Fibroblast of pulmonary artery (primary cell): ENCODE measurements at places on chromosomes 4 and X.
A peak's percentile ranks its signal among the peaks of the same experiment; 100 is the strongest.

DNA sequence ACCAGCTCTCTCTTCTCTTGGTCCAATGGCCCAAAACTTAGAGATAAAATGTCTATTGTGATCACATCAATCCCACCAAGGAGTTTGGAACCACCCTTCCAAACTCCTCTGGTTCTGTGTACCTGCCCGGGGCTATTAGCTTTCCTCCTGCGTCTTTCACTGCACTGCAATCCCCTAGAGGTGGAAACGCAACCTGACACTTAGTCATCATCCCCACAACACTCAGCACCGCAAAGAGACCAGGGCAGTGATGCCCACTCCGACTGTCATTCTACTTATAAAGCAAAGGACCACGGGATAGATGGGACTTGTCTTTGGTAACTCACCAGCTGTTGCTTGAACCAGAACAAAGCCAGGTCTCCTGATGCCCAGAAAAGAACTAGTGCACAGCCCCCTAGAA lies 22.0 kb downstream of the AFAP1 start:
- no peak for DNase-seq

DNA sequence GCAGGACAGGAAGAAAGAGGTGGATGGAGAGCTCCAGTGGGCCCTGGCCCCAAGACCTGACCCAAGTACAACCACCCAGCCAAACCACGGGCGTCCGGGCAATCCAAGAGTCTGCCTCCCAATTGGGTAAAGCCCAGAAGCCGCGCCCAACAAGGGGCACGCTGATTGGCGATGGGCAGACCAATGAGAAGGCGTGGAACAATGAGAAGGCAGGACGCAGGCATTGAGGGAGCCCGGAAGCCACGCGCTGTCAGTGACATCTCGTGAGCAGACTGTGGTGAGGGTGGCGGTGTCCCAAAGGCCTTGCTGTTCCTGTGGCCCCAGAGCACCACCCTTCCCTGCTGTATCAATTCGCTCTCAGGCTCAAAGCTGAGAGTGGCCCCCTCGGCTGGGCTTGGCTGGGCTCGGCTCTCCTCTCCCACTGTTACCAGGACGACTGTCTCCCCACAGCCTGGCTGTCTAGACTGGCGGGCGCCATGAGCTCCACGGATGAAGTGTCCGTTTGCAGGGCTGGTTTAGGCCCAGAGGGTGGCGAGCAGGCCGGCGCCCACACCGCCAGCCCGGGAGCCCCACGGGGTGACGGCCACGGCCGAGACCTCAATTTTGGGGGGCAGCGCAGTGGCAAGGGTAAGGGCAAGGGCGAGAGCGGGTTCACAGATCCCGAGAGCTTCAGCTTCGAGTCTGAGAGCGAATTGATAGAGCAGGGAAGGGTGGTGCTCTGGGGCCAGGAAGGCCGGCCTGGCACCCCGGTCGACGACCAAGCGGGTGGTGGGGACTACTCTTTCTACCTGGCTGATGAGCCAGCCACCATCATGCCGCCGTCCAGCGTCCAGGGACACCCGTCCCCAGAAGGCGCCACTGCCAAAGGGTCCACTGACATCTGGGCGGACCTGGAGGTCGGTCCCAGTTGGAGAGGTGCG lies at the start of gene LOC101059915:
Gene LOC101059915, plus strand, starts transcription at position 219 of the 920 bp plus-strand sequence.
- DNase-seq: no peak

GRCh38 chrX:40964633-40965586 lies 120.3 kb upstream of the USP9X start:
- DNase-seq: no peak

GRCh38 chr4:144376866-144377265 lies 236.3 kb upstream of the GYPA start:
- DNase-seq: no peak

GRCh38 chr4:159534655-159535054 lies 431.8 kb downstream of the RAPGEF2 start:
- no peak for DNase-seq

GRCh38 chr4:52750819-52751486 lies at the start of gene ERVMER34-1:
Gene ERVMER34-1 (minus strand): TSS chr4:52751425. CDS start chr4:52745520, 5,905 bp downstream.
- peak; percentile 6 for DNase-seq

DNA sequence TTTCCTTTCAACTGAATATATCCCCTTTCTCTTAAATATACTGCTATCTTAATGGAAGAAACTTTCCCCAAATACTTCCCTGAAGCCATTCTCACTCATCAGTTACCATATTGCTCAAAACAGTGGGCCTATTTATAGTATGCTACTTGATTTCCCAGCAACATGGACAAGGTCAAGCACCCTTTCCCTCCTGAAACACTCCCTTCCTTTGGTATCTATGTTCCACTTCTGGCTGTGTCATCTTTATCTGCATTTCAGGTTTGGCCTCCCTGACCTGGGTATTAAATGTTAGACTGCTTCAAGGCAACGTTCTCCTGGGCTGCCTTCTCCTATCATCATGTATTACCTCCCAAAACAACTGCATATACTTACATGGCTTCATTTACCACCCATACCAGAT lies 101.3 kb downstream of the ZAR1 start:
- no peak for DNase-seq

DNA sequence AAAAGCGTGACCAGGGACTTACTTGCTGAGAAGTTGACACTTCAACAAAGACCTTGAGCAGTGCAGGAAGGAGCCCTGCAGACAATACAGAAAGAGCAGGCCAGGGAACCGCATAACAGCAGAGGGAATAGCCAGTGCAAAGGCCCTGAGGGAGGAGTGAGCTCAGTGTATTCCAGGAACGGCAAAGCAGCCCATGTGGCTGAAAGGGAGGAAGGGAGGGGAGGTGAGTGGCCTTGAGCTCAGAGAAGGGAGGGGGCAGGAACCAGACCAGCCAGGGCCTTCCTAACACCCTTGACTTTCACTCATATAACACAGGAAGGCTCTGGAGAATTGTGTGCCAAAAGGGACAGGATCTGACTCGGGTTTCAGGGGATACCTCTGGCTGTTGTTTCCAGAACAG lies 112.2 kb downstream of the BCOR start:
- DNase-seq: no peak

DNA sequence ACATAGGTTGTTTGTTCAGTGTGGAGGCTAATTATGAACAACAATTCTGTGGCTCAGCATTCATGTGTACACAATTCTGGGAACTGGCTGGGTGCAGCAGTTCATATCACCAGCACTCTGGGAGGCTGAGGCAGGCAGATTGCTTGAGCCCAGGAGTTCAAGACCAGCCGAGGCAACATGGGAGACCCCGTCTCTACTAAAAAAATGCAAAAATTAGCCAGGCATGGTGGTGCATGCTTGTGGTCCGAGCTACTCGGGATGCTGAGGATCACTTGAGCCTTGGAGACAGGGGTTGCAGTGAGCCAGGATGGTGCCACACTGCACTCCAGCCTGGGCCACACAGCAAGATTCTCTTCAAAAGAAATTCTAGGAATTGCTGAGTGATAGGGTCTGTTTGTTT lies 4.5 kb upstream of the PPP2R2C start:
- no peak for DNase-seq

GRCh38 chr4:107853444-107854355 lies 29.0 kb downstream of the SGMS2 start:
- peak; percentile 82 for DNase-seq

DNA sequence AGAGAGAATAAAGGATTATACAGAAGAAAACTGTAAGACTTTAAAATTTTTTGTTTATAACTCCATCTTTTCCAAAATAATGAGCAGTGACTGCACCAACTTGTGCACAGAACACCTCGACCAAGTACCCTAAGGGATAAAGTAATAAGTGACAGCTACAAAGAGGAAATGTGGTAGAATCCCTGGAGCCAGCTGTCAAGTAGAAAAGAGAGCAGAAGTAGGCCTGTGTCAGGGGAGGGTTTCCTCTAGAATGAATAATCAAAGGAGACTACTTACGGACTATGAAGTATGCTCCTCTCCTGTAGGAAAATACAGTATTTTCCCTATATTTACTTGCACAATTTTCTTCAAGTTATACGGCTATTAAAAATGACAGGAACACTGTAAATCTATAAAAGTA lies 1.2 kb downstream of the EIF1AX start:
- DNase-seq: no peak

DNA sequence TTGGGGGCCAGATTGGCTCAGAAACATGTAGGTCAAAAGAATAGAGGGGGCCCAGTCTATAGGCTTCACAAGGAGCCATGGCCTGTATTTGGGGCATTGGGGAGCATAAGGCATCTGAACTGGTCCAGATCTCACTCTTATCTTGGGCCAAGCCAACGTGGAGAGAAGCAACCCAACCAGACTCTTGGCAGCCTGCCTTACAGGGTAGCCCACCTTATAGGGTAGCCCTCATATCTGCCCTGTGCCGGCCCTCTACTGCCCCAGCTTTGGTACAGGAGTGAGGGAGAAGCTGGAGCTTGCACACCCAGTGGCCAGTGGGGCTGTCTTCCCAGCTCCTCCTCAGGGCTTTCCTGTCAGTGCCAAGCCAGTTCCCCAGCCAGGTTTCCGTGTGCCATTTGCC lies 142.2 kb downstream of the AMMECR1 start:
- DNase-seq: no peak

- no peak for DNase-seq
These were observed 1283.4 kb downstream of the PCDH7 start for GRCh38 chr4:32003548-32003947.

DNA sequence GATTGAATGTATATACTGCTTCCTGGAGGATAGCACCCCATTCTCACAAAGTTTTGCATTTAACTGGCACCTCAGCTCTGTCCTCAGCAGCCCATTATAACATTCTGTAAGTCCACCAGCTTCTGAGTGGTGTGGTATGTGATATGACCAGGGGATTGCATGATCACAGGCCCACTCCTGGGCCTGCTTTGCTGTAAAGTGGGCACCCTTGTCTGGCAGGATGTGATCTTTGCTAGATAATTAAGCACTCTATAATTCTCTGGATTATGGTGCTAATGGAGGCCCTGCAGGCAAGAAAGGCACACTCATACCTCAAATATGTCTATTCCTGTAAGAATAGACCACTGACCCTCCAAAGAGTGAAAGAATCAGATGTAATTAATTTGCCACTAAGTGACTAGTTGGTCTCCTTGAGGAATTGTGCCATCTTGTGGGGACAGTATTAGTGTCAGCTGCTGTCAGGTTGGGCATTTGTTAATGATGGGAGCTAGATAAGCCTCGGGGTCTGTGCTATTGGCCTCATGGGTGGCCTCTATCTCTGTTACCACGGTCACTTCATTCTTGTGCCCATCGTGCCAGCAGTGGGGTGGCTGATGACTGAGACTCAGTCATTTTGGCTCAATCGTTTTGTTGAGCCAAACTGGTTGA lies 2.2 kb upstream of the CFI start:
- peak; percentile 66 for DNase-seq

DNA sequence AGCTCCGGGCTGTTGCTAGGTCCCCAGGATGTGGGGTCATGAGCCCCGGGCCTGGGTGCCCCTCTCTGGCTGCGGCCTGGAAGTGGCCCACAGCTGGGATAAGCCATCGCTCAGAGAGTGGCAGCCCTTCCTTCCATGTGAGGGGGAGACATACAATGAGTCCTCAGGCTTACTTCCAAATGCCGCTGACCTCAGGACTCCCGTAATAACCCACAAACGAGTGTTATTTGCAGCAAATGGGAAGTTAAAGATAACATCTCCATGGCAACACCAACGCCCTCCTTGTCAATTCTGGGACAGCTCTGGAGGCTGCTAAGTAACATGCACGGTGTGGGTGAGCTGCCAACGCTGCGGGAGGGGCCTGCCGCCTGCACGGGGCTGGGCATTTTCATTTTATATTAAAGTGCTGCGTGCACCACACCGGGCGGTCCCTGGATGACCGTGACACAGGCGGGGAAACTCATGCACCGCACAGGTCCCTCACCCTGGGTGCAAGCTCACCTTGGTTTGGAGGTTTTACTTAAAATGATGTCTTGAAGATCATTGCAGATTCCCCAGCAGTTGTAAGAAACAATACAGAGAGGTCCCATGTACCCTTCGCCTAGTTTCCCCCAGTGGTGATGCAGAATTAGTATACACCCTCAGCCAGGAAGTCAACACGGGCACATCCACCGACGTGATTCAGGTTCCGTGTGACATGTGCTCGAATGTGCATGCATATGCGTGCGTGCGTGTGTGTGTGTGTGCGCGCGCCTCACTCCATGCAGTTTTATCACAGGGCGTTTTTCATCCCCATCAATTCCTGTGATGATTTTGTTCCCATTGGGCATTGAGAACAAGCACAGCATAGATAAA lies 79.4 kb downstream of the ABLIM2 start:
- DNase-seq: peak; percentile 53

DNA sequence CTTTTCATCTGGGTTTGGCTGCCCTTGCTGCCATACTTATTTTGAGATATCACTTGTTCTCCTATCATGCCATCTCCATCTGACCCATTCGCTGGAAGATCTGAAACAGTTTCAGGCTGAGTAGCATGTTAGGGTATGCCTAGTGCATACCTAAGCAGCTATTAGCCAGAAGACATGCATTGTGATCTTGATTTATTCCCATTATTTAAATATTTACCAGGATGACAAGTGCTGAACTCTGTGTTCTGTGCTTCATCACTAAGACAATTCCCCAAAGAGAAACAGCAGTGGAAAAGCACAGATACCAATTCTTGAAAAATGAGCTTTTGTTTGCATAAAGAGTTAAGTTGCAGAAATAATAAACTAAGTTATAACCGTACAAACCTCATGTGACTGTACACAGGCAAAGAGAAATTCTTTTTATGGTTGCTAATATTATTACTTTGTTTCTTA lies 271.0 kb upstream of the ARSJ start:
- peak; percentile 11 for DNase-seq

- DNase-seq: peak; percentile 51
These were observed 556.7 kb upstream of the BOD1L1 start for GRCh38 chr4:14184265-14184664.

- DNase-seq: peak; percentile 37
These were observed 362.6 kb upstream of the MAGEB2 start for GRCh38 chrX:29852767-29853166.

- DNase-seq: peak; percentile 90
These were observed 10.4 kb downstream of the SLC9B1 start for GRCh38 chr4:103008875-103009729.

- DNase-seq: peak; percentile 27
These were observed 460 bp upstream of the GEMIN8 start for GRCh38 chrX:14030174-14030530.

- DNase-seq: peak; percentile 63
These were observed 937.1 kb downstream of the CCSER1 start for GRCh38 chr4:91064157-91064853.

- DNase-seq: no peak
These were observed 9.6 kb upstream of the DUSP9 start for GRCh38 chrX:153637121-153638040.

DNA sequence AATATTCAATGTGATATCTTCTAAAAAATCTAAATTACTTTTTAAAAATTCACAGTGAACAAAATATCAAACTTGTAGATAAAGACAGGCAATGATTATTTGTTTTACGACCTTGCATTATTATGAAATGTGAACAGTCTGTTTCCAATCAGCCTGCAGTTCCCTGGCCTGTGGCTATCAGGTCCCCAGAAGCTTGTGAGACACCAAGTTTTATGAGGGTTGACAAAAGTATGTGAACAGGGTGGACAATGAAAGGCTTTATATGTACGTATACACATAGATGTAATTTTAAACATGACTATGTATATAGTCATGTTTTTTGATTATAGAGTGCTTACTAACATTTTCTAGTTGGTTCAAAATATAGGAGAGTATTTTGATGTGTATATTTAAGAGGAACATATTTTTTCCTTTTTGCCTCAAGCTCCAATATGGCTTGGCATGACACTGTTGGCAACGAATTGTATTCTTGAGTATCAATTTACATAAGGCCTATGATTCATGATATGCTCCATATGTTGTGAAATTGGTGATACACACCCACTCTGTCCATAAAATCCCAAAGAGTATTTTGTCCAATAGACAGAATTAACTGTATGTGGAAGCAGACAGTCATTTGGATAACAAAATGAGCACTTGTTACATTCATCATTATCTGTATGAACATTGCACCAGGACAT lies 55.7 kb downstream of the BTC start:
- DNase-seq: peak; percentile 17

- DNase-seq: no peak
These were observed 12.8 kb downstream of the SCARB2 start for GRCh38 chr4:76200771-76201231.
